NCI-H1930 (cell line): ENCODE measurements at places on chromosomes 12 and 14.

- peak; percentile 12 for DNase-seq
These were observed 14.3 kb downstream of the CHGA start for GRCh38 chr14:92937051-92937937.

DNA sequence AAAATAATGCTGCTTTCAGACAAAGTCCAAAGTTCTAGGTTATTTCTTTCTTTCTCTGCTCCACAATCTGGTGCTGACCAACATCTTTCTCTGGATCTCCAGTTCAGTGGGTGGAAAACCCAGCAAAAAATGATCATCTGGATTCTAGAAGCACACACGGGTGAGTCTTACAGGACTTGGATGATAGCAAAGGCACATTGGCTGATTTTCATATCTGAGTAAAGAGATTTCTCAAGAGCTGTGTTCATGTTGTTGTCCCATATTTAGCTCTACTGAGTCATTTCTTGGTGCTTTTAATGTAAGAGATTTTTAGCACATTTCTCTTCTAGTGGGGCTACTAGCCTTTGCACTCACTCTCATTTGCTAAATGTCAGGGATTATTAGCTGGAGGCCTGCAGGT is 336.7 kb downstream of the GALC start:
- no peak for DNase-seq

DNA sequence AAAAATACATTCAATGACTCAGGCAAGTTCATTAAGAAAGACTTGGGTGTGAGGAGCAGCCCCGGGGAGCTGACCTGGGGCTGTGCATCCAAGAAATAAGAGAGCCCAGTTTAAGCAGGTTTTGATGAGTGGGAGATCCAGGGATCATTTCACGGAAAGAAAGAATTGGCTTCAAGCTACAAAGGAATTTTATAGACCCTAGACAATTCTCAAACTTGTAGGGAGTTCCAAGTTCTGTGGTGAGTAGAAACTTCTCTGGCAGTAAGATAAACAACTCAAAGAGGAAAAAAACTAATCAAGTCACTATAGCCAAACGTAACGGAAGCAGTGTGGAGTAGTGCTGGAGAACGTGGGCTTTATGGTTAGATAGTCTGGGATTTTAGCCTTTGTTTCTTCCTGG is 175.7 kb upstream of the DDHD1 start:
- no peak for DNase-seq

- no peak for DNase-seq
These were observed 2.8 kb downstream of the TGM1 start for GRCh38 chr14:24260026-24260779.
